ENCODE measurements at places on chromosomes 12 and 14.
A peak's percentile ranks its signal among the peaks of the same experiment; 100 is the strongest.

- peak; percentile 63 for DNase-seq
These were observed 29.5 kb upstream of the RPLP0 start for GRCh38 chr12:120230326-120230973.

DNA sequence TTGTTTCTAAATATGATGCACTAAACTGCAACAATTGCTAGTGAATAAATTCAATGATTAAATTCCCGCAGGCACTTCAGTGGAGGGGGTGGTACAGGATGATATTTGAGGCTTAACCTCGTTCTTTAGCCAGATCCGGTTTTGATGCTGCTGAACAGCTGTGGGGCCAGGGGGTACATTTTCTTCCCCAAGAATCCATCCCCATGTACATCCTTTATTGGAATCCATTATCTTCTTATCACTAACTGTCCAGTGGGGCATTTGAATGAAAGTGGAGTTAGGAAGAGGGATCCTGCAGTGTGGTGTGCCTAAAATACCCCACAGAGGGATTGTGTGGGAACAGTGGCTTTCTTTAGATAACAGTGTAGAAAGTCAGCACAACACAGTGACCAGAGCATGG is 45.2 kb upstream of the OASL start:
- no peak for DNase-seq

DNA sequence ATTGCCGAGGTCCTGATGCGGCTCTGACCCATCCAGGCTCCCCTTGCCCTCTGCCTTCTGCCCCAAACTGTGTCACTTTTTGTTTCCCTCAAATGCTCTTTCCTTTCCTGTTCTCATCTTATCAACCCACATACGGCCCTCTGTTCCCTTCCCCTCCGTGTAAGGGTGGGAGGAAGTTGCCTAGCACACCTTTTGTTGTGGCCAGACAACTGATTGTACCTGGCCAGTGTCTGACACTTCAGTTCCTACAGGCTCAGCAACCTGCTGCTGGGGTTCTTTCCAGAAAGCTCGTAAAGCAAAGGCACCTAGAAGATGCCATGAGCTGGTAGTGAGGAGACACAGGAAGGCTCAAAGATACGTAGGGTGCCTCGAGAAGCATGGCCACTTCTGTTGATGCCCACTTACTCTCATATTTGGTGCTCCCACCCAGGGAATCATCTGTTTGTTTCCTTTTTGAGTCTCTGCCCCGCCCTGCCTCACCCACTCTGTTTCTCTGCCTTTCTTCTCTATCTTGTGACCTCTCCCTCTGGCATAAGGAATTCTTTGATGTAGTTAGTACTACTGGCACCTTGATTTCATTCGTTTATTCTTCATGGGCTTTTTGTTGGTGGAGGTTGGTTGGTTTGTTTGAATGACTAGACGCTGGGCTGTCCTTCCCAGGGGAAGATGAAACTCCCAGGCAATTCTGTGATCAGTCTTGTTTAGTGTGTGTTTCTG is 152.4 kb upstream of the FKBP4 start:
- no peak for DNase-seq

GRCh38 chr14:102901633-102902032 is 20.8 kb upstream of the AMN start:
- DNase-seq: no peak

DNA sequence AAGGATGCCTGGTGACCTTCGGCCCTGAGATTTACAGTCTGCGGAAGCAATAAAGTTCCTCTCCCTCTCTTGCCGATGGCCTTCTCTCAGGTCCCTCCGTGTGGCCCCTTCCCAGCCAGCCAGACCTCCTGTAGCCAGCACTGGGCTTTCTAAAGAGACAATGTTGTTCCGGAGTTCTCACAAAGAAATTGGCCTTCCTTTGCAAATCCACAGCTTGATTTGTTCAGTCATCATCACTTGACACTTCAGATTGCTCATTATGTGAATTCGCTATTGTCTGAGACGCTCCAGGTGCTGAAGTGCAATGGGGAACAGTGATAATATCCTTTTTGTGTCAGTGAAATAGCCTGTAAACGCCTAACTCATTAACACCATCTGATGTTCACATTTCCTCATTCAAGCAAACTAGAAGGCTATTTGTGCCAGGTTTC is 43.7 kb upstream of the GPHB5 start:
- DNase-seq: peak; percentile 13

GRCh38 chr12:93427779-93428564 is 13.8 kb downstream of the UBE2N start:
- DNase-seq: no peak

DNA sequence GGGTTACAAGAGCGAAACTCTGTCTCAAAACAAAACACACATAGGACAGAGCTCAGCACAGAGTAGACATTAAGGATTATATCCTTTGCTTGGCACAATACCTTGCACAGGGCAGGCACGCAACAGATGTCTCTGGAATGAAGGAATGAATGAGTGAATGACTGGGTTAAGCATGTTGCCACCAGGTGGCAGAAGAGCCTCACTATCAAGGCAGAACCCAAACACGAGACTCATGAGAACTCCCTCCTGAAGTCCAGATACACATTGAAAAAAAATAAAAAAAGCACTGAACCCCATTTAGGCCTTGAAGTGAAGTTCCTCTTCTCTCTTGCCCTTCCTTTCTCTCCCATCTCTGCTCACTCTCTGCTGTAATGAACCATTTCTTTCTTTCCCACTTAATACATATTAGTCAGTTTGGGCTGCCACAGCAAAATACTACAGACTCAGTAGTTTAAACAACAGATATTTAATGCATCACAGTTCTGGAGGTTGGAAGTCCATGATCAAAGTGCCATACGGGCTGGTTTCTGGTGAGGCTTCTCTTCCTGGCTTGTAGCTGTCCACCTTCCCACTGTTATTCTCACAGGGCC is 26.6 kb upstream of the LTA4H start:
- DNase-seq: peak; percentile 69

DNA sequence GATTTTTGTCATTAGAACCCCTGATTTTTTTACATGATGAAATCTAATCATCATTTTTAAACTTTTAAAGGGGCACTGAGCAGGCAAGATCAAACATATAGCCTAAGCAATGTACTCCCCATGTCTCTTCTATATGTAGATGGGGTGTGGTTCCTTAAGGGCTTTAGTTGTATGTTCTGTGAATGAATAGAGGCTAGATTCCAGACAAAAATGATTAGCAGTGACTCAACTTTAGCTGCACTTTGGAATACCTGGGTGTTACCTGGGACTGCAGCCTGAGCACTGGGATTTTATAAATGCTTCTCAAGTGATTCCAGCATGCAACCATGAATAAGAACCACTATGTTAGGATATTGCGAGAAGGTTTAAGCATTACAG is 256.7 kb upstream of the PLEKHG7 start:
- DNase-seq: no peak

- no peak for DNase-seq
These were observed 2.1 kb downstream of the LALBA start for GRCh38 chr12:48567731-48568130.

Data from HEK293T (cell line).